ENCODE measurements at places on chromosomes 4 and X.

GRCh38 chr4:36286481-36286871 lies 5.1 kb downstream of the DTHD1 start:
- no peak for DNase-seq

DNA sequence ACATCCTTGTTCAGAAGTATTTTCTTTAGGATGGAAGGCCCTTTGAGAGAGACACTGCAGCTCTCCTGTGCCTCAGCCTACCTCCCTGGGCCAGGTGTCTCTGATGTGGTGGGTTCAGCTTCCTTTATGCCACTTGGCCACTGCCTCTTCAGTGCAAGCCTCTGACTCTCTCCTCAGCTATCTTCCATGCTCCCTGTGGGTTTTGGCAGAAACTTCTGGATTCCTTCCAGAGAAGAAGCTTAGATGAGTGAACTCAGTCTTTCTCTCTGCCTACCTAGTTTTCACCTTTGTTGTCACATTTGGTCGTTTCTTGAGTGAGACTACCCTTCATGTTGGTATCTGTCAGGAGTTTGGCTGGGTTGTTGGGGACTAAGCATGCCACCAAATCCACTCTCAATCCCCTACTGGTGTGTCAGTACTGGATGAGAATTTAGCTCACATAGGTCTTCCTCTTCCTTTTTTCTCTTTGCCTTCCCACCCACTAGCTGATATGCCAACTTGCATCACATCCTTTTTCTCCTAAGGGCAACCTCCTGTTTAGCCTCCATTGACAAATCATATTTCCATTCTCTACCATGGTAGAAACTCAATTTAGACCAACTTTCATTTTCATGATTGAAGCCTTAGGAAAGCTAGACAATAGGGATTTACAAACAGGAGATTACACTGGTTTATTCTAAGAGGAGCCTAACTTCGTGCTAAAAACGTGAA lies 32.0 kb downstream of the IL15 start:
- DNase-seq = no peak

- no peak for DNase-seq
These were observed 22.7 kb upstream of the RNF212 start for GRCh38 chr4:1136048-1136447.

GRCh38 chrX:70998411-70999027 lies 67.6 kb upstream of the SLC7A3 start:
- DNase-seq = no peak

- no peak for DNase-seq
These were observed 323.1 kb upstream of the POU3F4 start for GRCh38 chrX:83185010-83185409.

DNA sequence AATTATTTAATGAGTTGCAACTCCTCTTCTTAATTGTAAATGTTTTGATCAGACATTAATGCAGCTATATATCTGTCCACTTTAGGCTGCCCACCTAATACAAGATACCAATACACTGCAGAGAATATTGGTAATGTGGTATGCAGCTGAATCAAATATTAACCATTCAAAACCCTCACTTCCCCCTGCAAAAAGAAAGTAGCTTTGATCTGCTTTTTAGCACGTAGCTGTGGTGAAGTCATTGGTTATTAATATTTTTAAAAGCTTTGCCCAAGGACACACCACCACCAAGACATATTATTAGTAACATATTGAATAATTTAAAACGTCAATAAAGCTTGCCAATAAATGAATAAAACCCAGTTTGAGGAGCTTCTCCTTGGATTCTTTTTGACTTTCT lies 28.6 kb upstream of the CYP2U1 start:
- DNase-seq = no peak

- no peak for DNase-seq
These were observed 60.3 kb downstream of the EGF start for GRCh38 chr4:109972786-109973528.

- DNase-seq = no peak
These were observed 4.4 kb upstream of the VAMP7 start for GRCh38 chrX:155876704-155877103.

DNA sequence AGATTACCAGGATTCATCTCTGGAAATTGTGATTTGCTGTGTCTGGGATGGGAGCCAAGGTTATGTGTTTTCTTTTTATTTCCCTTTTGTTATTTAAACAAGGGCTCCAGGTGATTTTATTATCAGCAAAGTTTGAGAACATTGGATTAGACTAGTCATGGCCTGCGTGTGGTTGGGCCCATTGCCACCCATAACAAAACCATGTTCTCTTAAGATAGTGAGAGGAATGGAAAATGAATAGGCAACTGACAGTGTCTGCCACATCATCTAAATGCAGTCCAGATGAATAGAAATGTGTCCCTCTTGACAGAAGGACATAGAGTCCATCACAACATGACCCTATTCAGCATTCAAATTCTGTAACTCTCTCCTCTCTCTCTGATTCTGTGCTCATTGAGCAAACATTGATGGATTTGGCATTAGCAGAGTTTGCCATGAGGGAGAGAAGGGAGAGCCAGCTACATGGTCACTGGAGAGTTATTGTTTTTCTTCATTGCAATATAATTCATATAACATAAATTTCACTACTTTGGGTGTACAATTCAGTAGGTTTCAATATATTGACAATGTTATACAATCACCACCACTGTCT lies 11.7 kb downstream of the XK start:
- DNase-seq = no peak

DNA sequence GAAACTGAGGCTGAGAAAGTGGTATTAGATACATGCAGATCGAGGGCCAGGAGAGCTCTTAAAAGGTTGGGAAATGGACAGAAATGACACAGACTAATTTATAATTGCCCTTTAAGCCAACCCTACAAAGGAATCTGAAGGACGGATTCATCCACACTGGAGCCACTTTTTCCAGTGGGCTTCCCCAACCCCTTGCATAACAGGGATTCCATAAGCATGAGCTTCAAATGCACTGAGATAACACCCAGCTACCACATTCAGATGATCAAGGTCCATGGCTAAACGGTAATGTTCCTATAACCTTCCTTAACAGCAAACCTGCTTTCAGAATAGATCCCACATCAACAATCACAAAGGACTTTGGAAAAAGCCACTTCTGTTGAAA lies 34.2 kb downstream of the PLAC1 start:
- DNase-seq = no peak

- DNase-seq = no peak
These were observed 37.4 kb downstream of the ADGRA3 start for GRCh38 chr4:22478426-22478825.

DNA sequence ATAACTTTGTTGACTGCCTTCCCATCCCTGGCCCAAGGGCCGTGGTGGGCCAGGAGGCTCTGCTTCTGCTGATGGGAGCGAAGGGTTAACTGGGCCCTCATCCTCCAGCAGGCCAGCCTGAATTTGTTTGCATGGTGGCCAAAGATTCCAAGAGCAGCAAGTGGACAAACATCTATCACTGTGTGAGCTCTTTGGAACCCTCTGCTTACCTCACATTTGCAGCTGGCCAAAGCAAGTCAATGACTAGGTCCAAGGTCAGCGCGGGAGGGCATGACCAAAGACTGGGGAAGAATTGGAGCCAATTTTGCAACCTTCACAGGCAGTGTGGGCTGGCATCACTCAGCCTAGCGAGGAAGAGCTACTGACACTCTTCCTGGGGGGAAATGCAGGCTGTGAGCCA lies 67.8 kb upstream of the ATP6AP2 start:
- DNase-seq = no peak

DNA sequence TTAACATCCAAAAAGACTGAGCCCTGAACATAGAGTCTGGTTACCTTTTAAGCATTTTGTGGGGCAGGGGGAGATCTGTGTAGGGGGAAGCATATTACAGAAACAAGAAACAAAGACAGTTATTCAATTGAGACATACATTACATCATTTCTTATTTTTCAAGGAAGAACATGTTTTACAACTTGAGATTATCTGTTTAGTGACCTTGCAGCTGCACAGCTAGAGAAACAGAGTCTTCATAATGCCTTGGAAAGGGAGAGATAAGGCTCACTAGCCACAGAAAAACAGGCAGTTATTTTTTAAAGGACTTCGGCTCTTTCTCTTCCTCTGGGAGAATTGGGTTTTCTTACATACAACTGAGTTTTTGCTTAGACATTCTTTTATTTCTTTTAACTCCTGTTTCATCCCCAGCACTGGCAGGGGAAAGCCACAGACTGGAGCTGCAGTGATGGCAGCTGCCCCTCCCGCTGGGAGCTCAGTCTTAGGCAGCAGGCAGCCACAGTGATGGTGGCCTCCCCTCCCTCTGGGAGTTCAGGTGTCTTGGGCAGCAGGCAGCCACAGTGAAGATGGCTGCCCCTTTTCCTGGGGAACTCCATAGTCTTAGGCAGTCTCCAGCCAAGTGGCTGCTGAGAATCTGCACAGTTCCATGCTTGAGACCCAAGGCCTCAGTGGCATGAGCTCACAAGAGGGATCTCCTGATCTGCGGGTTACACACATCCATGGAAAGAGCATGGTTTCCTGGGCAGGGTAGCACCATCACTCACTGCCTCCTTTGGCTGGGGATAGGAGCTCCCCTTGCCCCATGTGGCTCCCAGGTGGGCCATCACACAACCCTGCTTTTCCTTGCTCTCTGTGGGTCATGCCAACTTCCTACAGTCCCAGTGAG lies 19.4 kb upstream of the TMPRSS11F start:
- DNase-seq = no peak

DNA sequence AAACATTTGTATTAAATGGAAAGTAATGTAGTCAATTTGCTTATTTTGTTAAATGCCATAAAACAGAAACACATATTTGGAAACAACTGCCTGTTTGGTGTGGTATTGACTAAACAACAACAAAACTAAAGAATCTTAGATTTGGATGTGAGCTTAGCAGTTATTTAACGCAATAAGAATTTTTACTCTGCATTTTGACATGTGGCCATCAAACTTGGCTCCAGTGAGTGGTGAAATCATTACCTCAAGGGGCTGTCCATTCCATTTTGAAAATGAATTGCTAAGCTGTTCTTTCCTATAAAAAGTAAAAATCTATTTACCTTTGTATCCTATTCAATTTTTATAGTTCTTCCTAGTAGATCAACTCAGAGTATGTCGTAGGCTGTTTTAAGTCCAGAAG lies 84.2 kb downstream of the DKK2 start:
- no peak for DNase-seq

Measured in HS-5 (cell line).